Right cardiac atrium (tissue), 5 donors: ENCODE measurements at places on chromosomes 13 and 19. TPM values are rescaled to one million over a fixed set of nuclear protein-coding genes. Genes with fewer than 3 reads are reported as not detected.

Gene APLP1
- 18.0 TPM for total RNA-seq

Gene POU4F1
- total RNA-seq, result not detected

DNA sequence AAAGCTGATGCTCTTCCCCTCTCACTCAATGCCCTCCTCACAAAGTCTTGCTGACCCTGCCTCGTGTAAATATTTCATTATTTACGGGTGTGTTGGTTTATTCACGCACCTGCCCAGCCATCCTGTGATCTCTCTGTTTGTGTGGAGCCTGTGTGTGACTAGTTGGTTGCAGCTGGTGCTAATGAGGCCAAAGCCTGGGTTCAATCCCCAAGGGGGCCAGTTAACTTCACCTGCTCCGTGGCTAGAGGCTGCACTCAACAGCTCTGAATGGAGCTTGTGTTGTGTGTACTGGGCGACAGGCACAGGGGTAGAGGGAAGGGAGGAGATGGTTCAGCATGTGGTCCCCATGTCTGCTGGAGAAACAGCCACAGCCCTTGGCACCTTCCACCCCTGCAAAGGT lies 109.5 kb downstream of the DNAJC15 start:
- DNase-seq, result no peak

- no peak for DNase-seq
These were observed 338.0 kb downstream of the ENOX1 start for GRCh38 chr13:43448605-43449336.

DNA sequence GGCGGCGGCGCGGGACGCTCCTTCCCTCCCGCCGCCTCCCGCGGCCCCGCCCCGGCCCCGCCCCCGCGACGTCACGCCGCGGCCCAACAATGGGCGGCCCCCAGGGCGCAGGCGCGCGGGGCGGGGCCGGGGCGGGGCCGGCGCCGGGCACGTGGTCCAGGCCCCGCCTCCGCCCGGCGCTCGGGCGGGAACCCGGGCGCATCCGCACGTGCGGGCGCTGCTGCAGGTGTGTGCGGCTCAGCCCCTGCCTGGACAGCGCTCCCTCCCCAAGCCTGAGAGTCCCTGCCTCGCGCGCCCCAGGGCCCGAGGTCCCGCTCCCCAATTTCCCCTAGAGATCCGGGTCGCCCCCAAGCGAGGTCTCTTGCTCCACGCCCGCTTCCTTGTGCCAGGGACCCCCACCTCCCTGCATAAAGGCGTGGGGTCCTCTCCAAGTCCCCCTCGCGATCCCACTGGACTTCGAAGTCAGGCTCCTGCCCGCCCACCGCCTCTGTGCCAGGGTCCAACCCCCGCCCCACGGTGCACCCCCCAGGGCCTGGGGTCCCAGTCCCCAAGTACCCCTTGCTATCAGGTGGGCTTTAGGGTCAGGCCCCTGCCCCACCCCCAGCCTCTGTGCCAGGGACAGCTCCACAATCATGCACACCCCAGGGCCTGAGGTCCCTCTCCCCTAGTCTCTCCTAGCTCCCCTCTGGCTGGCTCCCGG lies at the start of gene MEX3D:
MEX3D (minus strand) TSS at position 6 of the 700 bp plus-strand sequence. CDS start 267 bp downstream, outside the sequence.
- DNase-seq, result peak; percentile 83

DNA sequence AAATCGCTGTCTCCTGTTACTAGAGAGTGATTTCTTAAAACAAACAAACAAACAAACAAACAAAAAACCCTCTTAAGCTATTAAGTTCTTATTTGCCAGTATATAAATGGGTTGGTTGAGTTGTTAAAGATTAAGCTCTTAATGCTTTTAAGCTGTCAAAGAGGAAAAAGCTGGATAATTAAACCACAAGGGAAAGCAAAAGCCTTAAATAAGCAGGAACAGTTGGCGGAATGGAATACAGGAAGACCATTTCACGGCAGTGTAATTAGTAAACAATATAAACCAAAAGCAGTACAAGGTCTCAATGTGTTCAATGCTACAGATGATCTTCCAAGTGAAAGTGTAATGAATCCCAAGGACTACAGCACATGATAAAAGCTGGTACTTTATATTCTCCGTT lies 32.2 kb upstream of the GGACT start:
- DNase-seq, result no peak
